Dermis microvascular lymphatic vessel endothelial cell (primary cell): ENCODE measurements at places on chromosomes 11 and 22. TPM values are rescaled to one million over a fixed set of nuclear protein-coding genes. Genes with fewer than 3 reads are reported as not detected.

GRCh38 chr11:102319544-102319943 lies 2.3 kb downstream of the BIRC3 start:
- no peak for DNase-seq

DNA sequence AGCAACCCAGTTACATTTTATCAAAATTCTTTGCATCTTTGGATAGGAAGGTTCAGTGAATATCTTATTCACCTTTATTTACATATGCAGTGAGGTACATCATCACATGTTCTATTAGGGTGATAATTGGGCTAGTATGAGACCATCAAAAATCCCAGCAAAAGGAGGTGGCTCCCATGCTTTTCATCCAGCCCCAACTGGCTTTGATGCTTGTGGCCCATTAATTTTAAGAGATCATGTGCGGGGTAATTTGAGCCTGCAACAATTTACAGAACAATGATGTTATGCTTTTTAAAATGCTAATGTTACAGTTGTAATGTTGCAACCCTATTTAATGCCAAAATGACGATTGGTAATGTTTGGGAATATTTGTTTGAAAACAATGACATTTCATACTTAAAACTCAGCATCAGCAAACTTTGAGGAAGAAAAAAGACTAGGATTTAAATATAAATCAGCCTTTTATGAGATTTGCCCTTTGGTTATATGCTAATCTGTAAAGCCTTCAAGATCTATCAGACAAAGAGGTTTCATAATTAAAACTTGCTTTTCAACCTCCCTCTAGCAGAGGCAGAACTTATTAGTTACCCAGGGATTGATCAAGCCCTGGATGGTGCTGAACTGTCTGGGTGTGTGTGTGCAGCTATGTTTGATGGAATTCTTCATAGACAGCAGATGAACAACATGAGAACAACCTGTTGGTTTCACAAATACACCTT lies 183.5 kb upstream of the SORL1-AS1 start:
- no peak for DNase-seq

GRCh38 chr11:6232899-6233298 lies 1.5 kb downstream of the FHIP1B start:
- DNase-seq = no peak

GRCh38 chr22:39316440-39317083 lies 2.9 kb downstream of the RPL3 start:
- peak; percentile 89 for DNase-seq

DNA sequence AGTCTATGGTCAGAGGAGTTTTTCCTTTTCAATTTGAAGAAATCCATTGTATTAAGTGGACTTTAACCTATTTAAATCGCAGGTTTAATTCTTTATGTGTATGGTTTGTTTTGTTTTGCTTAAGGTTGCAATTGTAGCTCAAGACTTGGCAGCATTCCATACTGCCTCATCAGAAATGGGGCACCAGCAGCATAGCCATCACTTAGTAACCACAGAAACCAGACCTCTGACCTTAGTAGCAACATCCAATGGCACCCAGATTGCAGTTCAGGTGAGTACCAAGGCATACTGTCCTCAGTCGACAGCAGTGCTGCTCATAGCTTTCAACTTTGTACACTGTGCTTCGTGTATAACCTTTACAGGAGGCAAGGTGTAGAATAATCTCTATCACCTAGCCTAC lies 48.4 kb upstream of the WEE1 start:
- peak; percentile 30 for DNase-seq

Gene FAM181B
- total RNA-seq = not detected in 2 replicates

Gene CDC42BPG
- total RNA-seq = 0.13 and 0.38 TPM in 2 replicates
